GM13977 (cell line): ENCODE measurements at places on chromosomes 5 and 9.
A peak's percentile ranks its signal among the peaks of the same experiment; 100 is the strongest.

DNA sequence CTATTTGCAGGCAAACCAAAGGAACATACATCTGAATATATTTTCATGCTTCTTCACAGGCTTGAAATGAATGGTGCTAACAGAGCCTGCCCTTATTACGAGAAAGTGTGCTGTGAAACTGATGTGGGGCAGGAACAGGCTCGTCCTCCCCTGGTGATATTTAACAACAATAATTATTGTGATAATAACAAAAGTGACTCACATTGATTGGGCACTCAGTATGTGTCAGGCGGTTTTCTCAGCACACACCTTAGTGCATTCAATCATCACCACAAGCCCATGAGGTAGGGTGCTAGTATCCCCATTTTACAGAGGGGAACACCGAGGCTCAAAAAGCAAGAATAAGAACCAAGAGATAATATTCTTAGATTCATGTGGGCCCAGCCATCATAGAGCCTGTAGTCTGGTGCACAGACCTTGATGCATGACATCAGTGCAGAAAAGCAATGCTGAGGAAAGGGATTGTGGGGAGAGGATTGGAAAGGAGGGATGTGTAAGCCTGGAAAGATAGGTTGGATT is 18.1 kb upstream of the BOD1 start:
- DNase-seq, result no peak

DNA sequence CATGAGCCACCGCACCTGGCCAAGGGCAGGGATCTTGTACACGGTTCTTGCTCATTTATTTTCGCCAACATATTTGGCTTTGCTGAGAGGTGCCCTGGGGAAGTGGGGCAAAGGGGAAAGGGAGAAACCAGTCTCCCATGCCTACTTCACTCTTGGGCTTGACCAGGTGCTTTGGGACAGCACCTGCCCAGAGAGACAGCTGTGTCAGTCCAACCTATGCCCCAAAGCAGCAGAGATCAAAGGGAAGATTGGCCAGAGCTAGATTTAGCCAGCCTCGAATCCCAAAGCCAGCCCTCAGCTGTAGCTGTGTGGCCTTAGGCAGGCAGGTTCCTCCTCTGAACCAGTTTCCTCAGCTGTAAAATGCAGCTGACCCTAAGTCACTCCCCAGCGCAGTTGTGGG is 2.3 kb upstream of the PTGES start:
- DNase-seq, result no peak

DNA sequence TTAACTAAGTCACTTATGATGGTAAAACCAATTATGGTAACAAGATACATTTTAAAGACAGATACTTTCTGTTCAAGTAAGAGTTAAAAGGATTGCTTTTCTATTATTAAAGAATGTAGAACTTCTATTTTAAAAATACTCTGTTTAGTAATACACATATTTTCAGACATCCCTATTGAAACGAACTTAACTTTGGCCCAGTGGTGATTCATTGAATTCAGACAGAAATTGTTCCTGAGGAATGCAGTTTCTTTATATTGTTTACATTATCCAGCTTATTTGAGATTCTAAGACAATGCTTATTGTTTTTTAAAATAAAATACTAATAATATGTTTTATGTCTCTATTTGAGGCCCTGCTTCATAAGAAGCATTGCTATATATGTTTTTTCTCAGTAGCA is 816.4 kb downstream of the SEMA5A start:
- no peak for DNase-seq

DNA sequence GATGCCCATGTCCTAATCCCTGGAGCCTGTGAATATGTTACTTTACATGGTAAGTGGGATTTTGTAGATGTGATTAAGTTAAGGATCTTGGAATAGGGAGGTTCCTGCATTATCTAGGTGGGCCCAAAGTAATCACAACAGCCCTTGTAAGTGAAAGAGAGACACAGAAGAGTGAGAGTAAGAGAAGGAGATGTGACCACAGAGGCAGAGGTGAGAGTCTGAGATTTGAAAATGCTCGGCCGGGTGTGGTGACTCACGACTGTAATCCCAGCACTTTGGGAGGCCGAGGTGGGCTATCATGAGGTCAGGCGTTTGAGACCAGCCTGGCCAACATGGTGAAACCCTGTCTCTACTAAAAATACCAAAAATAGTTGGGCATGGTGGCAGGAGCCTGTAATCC is 2.6 kb upstream of the HINT1 start:
- no peak for DNase-seq

- DNase-seq, result no peak
Observed at GRCh38 chr5:61777292-61777691, 445.2 kb downstream of the ZSWIM6 start.

DNA sequence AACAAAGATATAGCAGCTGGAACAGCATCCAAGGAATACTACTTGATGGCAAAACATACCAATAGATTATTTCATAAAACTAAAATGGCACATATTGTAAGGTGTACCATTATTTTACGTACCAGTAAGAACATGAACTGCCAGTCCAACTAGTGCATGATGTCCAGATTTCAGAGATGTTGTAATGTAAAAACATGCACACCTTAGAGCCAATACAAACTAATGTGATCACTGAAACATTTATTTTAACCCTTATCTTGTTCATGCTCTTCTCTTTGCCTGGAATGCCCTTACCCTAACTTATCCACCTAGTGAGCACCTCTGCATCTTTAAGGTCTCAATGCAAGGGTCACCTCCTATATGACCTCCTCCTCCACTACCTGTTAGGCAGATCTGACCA is 172.0 kb downstream of the GLIS3 start:
- no peak for DNase-seq

GRCh38 chr5:68077349-68077894 is 138.1 kb upstream of the PIK3R1 start:
- no peak for DNase-seq

DNA sequence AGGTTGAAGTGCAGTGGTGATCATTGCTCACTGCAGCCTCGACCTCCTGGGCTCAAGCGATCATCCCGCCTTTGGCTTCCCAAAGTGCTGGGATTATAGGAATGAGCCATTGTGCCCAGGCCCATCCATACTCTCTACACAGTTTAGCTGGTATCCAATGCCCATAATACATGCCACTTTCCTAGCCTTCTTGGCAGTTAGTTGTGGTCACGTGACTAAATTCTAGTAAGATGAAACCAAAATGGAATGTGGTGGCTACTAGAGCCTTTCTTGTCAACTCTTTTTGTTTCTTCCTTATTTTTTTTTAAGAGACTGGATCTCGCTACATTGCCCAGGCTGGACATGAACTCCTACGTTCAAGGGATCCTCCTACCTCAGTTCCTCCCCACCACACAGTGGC is 15.3 kb upstream of the KIF27 start:
- no peak for DNase-seq

GRCh38 chr9:109463924-109464625 is 34.0 kb downstream of the PTPN3 start:
- no peak for DNase-seq

GRCh38 chr5:73471654-73472053 is 23.1 kb upstream of the FOXD1 start:
- DNase-seq, result no peak

- no peak for DNase-seq
Observed at GRCh38 chr9:69964446-69964845, 79.2 kb upstream of the MAMDC2 start.

DNA sequence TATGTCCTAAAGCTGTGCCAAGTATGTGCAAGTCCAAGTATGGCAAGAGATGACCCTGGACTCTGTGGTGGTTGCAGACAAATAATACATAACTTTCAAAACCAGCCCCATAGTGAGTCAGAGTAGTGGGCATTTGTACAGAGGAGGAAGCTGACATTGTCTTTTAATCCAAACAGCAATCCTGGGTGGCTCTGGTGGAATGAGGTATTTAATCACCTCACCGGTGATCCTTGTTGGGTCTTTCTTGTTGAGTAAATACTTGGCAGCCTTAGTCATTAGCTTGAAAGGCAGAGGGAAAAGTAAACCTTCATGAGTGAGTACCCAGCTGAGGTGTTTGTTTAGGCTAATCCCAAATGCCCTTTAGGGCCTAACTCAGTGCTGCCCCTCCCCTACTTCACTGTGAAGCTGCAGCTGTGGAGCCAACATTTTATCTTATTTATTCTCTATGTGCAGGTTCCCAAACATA is 148.7 kb upstream of the SLC12A2 start:
- DNase-seq, result no peak

GRCh38 chr5:167623354-167623753 is 668.1 kb upstream of the WWC1 start:
- DNase-seq, result no peak

DNA sequence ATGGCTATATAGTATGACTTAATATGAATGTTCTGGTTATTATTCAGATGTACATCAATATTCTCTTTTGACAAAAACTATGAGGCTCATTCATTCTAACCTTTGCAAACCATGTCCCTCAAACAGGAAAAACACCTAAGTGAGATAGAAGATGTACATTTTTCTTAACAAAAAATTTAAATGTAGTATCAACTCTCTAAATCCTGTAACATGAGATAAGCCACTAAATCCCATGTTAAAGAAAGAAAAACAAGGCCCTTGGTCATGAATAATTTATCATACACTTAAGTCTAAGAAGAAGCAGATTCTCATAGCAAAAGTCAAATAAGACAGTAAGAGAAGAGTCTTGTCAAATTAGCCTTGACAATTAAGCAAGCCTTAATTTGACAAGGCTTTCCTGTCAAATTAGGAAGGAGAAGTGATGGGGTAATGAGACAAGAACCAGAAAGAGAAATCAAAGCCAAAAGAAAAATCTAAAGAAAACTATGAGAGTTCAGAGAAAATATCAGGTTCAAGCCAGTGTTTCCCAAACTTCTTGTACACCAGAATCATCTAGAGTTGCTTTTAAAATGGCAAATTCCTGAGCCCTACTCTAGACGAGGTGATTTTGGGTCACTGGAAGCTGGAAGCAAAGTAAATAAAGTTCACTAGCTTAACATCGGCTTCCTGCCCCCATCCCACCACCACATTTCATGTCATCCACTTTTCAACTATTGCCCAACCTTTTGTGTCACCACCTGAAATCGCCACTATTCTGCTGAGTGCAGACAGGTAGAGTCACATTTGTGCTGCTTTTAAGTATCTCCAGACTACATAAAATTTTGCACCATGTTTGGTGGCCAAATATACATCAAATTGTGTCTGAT is 76.5 kb downstream of the NR6A1 start:
- no peak for DNase-seq

DNA sequence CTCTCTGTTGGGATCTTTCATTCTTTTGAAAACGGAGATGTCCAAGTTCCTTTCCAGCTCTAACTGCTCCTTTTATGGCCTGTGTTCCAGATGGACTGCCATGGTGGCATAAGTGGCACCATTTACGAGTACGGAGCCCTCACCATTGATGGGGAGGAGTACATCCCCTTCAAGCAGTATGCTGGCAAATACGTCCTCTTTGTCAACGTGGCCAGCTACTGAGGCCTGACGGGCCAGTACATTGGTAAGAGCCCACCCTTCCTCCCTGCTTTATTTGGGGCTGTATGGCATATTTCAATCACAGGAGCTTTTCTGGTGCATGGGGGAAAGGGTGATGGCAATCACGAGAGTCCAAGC is 4.8 kb downstream of the GPX3 start:
- no peak for DNase-seq

DNA sequence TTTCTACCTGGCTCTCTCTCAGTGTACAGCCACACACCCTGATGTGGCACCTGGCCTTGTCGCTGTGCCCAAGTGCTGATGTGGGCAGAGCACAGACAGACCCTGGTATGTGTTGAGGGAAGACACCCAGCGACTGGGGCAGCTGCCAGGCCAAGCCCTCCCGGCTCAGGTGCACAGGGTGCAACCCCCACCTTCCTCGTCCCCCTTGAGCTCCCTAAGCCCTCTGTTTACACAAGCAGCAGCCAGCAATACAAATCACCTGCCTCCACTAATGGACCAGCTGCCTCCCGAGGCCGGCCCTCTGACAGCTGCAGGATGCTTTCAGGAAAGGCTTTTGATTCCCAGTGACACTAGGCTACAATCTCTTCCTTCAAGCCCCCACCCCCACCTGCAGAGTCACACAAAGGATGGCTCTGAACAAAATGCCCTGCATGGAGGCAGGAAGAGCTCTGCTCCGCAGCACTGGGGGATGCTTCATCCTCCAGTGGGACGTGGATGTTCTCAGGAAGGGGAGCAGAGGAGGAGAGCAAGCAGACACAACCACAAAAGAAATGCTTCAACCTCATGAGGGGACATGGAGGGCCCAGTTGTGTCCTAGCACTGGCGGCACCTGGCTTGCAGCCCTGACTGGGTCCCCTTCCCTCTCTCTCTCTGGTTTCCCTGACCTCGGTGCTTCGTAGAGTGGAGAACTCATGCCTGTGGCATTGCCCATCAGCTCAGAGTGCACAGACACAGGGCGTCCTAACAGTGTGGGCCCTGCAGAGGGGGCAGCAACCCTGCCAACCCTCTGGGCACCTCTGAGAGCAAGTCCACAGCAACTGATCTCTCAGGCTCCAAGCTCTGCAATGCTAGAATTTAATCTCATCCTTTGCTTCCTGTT is 140.8 kb downstream of the BARX1 start:
- peak; percentile 9 for DNase-seq

GRCh38 chr9:77898864-77899263 is 132.7 kb downstream of the GNAQ start:
- DNase-seq, result no peak

DNA sequence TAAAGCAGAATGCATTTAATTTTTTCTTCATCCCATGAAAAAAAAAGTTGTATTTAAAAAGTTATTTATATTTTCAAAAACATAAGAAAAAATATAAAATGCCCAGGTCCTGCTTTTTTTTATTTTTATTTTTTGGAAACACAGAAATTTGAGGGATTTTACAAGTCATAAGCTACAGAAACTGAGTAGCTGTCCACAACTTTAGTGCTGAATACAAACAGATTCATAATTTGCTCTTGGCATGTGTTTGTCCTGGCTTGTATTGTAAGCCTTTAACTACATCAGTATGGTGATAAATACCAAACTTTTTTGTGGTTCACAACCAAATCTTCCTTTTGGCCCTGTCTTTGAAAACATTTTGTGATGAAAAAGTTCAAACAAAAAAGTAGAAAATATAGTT is 7.5 kb upstream of the PLCXD3 start:
- DNase-seq, result no peak

- no peak for DNase-seq
Observed at GRCh38 chr5:79517601-79518000, 3.7 kb upstream of the HOMER1 start.

GRCh38 chr5:56759521-56760216 is 55.7 kb upstream of the MAP3K1 start:
- no peak for DNase-seq

DNA sequence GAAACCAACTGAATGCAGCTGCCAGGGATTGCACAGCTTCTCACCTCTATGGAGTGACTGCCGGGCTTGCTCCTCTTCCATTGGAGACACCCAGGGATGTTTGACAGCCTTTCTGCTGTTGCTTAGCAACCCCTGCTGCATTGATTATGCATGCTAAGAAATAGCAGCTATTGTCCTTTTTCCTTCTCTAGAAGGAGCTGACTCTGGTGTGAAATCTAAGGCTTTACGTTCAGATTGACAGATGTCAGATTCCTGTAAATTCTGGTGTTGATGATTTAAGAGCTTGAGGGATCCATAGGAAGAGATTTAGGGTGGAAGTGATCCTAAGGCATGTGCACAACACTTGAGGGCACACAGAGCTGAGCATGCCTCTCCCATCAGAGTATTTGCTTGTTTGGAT is 267.7 kb downstream of the NTRK2 start:
- no peak for DNase-seq

GRCh38 chr5:179475208-179475751 is 75.1 kb upstream of the RUFY1 start:
- DNase-seq, result no peak

GRCh38 chr5:126540631-126541030 is 54.4 kb downstream of the ALDH7A1 start:
- DNase-seq, result no peak

GRCh38 chr5:142015781-142016533 is 3.1 kb upstream of the GNPDA1 start:
- no peak for DNase-seq

GRCh38 chr5:53405396-53405795 is 75.0 kb upstream of the FST start:
- DNase-seq, result no peak
